ENCODE measurements at places on chromosomes 16 and 17.

DNA sequence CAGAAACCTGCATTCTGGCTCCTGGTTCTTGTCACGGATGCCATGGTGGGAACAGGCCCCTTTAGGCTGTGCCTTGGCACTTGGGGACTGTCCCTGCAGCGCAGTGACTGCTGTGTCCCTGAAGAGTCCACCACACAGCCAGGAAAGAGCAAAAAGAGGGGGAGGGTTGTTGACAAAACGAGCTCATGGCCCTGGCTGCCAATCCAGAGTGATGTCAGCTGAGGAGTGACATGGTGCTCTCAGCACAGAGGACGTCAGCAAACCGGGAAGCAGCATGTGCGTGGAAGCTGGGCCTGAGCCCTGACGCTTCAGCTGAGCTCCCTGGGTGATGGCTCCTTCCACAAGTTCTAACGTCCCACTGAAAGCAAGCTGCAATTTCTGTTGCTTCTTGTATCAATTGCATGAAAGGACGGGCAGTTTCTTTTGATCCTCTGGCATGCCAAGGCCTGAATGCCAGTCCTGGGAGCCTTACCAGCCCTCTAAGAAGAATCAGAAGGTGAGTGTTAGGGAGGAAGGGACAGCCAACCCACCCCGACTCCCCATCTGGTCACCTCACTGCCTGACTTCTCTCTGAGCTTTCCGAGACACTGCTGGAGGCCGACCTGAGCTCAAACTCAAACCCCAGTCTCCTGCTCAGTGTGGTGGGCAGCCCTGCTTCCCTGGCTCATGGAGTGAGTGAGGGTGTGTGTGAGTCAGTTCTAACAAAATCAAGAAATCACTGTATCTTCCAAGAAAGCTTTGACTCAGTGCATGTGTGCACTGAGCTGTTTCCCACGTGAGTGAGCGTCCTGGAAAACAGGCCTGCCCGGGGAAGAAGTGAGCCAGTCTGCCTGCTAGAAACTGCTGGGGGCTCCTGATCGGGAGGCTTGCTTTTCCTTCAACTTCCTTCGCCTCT is 14.7 kb upstream of the WNT3 start:
- no peak for DNase-seq

DNA sequence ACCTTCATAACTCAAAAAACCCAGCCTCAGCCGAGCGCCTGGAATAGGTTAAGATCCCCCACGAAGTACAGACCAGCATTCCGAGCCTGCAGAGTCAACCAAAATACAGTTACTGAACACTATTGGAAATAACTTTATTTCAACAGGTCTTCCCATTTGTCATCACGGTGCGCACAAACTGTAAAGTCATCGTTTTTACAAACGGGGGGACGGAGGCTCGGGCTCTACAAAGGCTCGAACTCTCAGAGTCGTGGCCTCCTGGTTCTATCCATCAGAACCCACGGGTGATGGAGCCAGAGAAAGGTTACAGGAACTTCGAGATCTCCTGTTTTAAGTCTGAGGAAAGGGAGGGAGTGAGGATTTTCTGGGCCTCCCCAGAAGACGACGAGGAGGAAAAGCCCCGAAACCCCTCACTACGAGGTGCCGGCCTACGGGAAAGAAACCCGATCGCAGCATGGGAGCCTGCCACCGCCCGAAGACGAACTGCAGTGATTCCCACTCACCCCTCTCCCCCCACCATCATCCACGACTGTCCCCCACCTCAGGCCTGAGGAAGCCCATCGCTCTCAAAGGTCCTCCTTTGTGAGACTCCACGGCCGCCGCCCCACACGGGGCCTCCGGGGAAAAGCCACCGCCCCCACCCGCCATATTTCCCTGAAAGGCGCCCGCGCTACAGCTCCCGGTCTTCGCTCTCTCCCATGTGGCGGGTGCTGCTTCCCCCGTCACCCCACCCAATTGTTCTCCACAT is 917 bp downstream of the YWHAE start:
- DNase-seq, result no peak

DNA sequence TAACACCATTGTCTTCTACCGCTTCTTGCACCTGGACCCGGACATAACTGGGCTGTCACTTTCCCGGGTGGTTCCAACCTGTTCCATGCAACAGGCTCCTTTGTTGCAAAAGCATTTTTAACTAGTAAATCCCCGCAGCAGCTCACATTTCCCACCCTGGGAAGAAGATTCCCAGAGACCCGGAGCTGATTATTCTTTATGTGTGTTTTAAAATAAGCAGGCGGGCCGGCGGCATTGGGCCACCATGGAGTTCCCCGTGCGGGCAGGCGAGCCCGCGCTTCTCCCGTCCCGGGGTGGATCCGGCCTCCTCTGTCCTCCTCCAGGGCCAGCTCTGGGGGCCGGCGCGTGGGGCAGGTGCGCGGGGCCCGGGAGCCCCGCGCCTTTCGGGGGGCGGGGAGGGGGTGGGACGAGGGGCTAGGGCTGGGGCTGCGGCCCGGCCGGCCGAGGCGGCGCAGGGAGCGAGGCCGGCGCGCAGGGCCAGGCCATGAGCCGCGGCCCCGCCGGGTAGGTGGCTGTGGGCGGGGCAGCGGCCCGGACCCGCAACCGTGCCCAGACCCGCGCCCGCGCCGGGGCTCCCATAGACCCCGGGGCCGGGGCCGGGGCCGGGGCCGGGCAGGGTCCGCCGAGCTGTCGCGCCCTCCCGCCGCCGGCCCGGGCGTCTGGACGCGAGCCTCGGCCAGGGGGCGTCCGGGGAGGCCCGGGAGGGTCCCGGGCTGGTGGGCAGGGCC is 1.7 kb downstream of the CRAMP1 start:
- no peak for DNase-seq

GRCh38 chr16:86060381-86061317 is 161.7 kb downstream of the IRF8 start:
- no peak for DNase-seq

DNA sequence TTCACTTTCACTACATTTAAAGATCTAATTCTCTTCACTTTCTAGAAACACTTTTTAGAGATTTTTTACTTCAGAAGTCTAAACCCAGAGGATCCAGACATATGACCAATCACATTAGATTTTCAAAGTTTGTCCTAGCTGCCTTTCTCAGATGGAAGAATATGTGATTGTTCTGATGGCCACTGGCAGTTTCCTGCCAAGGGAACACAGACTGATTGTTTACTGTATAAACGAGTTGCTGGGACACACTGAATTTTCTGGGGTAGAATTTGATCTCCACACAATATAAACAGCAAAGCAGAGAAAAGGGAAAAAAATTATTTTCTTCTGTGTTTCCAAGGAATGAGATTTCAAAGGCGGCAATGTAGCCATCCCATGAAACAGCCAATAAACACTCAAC is 480.0 kb downstream of the TOX3 start:
- no peak for DNase-seq

- no peak for DNase-seq
Measured at GRCh38 chr16:48421741-48422140, 36.5 kb upstream of the SIAH1 start.

DNA sequence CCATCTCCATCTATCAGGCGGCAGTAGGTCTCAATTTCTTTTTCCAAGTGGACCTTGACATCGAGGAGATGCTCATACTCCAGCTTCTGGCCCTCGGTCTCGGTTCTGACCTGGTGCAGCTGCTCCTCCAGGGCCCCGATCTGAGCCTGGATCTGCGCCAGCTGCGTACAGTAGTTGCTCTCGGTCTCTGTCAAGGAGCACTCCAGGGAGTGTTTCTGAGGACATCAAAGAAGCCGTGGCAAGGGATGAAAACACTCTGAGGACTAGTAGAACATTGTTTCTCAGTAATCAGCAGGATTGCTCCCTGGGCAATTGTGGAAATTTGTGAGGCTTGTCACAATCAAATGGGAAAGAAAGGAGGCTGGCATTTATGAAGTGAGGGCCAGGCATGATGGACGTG is 5.9 kb downstream of the KRT28 start:
- DNase-seq, result no peak

DNA sequence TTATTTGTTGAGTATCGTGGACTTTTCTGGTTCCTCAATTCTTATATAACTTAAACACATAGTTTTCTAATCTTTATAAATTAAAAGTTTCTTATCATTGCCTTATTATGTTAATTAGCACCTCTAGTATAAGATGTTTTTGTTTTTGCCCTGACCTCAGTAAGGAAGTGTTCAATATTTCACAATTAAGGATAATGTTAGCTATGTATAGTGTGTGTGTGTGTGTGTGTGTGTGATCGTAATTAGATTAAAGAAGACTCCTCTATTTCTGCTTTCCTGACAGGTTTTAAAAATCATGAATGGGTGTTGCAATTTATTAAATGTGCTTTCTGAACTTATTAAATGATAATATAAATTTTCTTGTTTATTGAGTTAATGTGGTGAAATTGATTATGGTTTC is 12.0 kb downstream of the IL21R start:
- DNase-seq, result no peak

DNA sequence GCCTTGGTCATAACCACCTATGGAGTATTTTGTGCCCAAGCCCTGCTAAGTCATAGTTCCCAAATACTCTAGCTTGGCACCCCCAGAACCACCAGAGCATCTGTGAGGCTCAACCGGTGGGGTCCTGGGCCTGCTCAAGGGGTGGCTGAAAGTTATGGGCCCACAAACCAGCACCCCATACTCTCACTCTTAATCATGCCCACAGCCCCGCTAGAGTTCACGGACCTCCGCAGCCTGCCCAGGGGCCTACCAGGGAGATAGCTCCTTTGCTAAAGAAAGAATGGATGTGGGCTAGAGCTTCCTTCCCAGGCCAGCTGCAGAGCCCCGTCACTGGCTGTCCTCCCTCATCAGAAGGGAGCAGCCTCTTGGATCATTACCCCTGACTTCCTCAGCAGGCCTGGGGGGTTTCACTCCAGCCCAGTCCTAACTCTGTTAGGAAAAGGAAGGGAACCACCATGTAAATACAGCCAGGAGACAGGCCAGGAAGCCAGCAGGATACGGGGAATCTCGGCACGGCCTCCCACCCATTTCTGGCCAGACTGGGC is 1.4 kb downstream of the GIT1 start:
- DNase-seq, result no peak

GRCh38 chr17:64497565-64498035 is 746 bp upstream of the POLG2 start:
- DNase-seq, result no peak

- DNase-seq, result no peak
Measured at GRCh38 chr17:77327181-77327565, 186.4 kb downstream of the SEC14L1 start.

DNA sequence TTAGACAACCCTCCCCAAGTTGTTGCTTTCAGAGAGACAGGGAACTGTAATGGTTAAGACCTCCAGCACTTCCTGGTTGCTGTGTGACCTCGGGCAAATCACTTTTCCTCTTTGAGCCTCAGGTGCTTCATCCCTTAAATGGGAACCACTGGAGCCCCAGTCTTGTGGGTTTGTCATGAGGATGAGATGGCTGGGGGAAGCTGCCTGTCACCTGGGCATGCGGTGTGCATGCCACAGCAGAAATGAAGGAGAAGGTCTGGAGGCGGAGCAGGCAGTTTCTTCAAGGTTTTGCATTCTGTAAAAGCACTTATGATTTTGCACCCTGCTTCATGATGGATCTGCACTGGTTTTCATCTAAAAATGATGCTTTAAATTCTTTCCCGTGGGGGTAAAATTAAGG is 22.1 kb downstream of the NAGPA start:
- no peak for DNase-seq

DNA sequence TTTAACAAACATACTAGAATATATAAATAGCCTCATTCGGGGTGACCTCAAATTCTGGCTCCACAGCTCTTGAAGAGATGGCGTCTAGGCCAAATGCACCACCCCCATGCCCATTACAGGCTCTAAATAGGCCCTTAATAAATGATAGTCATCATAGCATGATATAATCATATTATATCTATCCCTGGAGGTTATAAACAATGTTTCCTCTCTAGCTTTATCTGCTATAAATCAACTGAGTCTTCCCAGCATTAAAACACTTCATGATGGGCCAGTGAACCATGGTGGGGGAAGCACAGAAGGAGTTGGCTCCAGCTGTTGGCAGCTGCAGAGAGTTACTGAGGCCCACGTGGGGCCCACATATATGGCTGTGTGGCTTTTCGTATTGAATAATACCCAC is 214.9 kb upstream of the MPHOSPH6 start:
- DNase-seq, result no peak

- DNase-seq, result no peak
Measured at GRCh38 chr16:72029567-72030271, 21.2 kb downstream of the DHODH start.

GRCh38 chr17:57689254-57689653 is 55.8 kb downstream of the CCDC182 start:
- DNase-seq, result no peak

GRCh38 chr17:30241051-30241450 is 5.6 kb upstream of the SLC6A4 start:
- no peak for DNase-seq

DNA sequence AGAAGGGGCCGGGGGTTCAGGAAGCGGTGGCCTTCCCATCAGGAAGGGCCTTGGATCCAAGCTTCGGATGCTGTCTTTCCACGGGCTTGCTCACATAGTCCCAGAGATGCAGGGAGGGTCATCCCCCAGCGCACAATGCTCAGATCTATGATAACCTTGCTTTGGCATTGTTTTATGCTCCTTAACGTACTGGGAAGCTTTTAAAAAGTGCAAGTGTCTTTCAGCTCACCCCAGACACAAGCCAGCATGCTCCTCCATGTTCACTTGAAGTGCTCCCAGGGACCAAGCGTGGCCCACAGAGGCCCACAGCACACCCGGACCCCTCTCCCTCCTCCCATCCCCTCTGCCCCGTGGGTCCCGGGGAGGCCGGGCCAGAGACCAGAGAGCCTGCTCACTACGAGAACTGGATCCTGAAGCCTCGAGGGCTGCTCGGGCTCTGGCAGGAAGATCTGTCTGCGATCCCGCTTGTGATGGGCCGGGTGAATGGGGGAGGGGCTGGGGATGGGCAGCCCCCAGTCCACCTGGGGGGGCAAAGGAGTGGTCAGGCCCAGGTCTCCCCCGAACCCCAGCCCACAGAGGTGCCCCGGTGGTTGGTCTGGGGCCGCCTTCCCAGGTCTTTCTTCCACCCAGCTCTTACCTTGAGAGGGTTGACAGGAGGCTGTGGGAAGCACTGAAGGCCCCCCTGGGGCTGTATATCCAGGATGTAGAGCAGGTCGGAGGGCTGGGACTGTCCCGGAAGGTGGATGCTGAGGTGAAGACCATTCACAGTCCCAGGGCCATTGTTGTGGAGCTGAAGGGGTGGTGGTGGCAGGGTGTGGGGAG is 11.8 kb upstream of the FAM171A2 start:
- no peak for DNase-seq

GRCh38 chr16:2911638-2912329 is at the start of gene FLYWCH1:
Gene FLYWCH1 (plus strand): TSS chr16:2911931. CDS start chr16:2929686, 17,755 bp downstream.
- DNase-seq, result peak; percentile 84

DNA sequence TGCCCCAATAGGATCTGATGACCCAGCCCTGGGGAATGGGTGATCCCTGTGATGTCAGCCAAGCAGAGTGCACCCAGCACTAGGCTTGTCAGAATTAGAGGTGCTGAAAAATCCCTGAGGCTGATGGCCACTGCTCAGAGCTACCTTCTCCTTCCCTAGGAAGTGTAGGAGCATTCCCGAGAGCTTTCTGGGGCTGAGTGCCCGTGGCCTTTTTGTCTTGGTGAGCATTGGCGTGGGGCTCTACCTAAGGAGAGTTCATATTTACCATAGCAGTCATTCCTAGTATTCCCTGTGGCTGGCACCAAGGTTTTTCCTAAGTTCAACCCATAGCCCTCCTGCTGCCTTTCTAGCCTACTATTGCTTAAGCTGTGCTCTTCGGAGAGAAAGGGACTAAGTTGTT is 22.6 kb upstream of the ARHGAP23 start:
- DNase-seq, result no peak

- peak; percentile 26 for DNase-seq
Measured at GRCh38 chr17:38601539-38602351, 4.0 kb downstream of the SRCIN1 start.

GRCh38 chr17:78272181-78272913 is 40.9 kb downstream of the TMEM235 start:
- no peak for DNase-seq
